ENCODE measurements at places on chromosomes 11 and 22.

DNA sequence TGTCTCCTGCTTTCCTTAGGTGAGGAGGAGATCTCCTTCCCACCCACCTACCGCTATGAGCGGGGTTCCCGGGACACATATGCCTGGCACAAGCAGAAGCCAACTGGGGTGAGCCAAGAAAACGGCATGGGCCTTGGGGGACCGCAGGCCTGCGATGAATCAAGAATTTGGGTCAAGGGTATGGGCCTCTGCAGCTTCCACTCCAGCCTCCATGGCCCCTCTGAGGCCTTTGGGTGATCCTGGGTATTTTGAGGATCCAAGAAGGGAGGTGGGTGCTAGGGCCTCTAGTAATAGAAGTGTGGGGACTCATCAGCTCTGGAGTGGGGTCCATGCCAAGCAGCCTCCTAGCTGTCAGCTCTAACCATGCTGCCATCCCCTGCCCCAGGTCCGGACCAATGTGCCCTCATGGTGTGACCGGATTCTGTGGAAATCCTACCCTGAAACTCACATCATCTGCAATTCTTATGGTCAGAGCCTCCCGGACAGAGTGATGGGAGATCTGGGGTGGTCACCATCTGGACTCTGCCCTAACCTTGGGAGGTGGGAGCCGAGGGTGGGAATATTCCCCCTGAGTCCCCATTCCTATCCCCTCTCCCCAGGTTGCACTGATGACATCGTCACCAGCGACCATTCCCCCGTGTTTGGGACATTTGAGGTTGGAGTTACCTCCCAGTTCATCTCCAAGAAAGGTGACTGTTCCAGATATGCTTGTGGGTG lies 8.6 kb downstream of the INPPL1 start:
- no peak for DNase-seq

DNA sequence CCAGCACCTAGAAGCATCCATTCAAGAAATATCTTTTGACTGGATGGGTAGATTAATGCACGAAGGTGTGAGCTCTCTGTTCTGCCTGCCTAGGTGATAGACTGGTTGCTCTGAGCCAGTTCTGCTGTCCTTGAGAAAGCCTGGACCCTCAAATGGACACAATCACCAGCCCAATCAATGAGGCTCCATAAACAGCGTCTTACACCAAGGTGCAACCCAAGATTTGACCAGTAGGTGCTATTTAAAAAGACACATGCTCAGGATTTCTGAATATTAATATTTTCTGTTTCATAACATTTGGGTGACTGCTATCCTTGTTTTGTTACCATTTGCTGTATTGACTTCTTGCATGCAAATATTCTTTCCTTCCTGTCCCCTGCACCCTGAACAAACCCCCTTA lies 39.0 kb downstream of the PAMR1 start:
- DNase-seq = no peak

DNA sequence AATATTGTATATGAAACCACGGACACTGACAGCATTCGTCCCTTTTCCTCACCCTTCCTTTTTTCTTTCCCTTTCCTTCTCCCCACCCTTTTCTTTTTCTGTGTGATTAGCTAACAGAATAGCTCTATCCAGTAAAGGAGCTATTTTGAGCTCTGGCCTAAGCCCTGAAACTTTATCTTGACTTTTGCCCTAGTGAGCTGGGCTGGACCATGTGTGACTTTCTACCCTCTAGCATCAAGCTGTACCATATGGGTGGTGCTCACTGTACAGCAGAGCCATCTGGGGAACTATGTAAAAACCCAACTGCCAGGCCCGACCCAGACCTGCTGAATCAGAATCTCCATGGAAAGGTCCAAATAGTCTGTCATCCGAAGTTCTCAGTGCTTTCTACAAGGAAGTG lies 21.9 kb upstream of the PANX1 start:
- no peak for DNase-seq

- peak; percentile 14 for DNase-seq
These were observed 444.3 kb downstream of the TBC1D22A start for GRCh38 chr22:47206666-47207218.

DNA sequence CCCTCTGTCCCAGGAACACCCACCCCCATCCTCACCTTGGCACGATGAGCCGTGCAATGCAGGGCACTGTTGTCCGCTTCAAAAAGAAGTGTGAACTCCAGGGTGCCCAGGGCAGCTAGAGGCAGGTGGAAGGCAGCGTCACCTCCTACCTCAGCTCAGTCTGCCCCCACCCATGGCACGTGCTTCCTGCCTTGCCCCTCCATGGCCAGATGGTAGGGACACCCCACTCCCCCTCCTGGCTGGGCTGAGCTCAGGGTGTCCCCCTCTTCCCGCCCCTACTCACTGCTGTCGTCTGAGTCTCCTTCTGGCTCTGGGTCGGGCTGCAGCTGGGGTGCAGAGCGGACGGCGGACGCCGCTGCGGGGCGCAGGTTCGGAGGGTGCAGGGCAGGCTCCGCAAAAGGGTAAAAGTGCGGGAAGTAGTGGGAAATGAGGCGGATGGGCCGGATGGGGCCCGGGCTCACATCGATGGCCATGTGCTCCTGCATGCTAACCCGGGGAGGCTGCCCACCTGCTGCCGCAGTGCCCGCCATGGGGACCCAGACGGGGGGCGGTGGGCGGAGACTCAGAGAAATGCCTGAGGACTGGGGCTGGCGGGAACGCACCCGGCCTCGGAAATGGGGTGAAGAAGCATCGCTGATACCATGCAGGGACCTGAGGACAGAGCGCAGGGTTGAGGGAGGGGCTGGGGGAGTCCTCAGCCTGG lies 9.1 kb downstream of the NDUFV1 start:
- no peak for DNase-seq

DNA sequence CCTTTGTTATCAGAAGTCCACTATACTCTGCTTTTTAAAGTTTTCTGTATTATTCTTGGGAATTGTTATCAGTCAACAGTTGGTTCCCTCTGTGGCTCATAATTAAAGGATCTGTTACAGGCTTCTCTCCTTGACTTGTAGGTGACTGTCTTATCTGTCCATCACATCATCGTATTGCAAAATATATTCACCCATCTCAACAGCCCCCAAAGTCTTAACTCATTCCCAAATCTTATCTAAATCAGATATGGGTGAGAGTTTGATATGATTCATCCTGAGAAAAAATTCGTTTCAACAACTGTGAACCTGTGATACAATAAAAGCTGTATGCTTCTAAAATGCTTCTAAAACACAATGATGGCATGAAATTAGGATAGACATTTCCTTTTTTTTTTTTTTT lies 1245.6 kb upstream of the RAG2 start:
- DNase-seq = no peak

- no peak for DNase-seq
These were observed 34.7 kb downstream of the CCDC83 start for GRCh38 chr11:85889676-85890579.

DNA sequence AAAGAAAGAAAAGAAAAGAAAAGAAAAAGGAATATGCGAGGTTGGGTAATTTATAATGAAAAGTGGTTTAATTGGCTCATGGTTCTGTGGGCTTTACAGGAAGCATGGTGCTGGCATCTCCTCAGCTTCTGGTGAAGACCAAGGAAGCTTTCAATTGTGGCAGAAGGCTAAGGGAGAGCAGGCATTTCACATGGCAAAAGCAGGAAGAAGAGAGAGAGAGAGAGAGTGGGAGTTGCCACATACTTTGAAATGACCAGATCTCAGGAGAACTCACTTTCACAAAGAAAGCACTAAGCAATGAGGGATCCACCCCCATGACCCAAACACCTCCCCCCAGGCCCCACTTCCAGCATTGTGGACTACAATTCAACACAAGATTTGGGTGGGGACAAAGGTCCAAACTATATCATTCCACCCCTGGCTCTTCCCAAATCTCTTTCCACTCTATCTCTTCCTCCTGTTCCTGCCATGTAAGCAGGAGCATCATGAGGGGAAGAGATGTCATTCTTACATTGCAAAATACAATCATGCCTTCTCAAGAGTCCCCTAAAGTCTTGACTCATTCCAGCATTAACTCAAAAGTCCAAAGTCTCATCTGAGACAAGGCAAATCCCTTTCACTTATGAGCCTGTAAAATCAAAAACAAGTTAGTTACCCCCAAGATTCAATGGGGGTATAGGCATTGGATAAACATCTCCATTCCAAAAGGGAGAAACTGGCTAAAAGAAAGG lies 38.9 kb downstream of the LINC01488 start:
- no peak for DNase-seq

GRCh38 chr11:72236083-72236697 lies 7.8 kb downstream of the PHOX2A start:
- DNase-seq = no peak

DNA sequence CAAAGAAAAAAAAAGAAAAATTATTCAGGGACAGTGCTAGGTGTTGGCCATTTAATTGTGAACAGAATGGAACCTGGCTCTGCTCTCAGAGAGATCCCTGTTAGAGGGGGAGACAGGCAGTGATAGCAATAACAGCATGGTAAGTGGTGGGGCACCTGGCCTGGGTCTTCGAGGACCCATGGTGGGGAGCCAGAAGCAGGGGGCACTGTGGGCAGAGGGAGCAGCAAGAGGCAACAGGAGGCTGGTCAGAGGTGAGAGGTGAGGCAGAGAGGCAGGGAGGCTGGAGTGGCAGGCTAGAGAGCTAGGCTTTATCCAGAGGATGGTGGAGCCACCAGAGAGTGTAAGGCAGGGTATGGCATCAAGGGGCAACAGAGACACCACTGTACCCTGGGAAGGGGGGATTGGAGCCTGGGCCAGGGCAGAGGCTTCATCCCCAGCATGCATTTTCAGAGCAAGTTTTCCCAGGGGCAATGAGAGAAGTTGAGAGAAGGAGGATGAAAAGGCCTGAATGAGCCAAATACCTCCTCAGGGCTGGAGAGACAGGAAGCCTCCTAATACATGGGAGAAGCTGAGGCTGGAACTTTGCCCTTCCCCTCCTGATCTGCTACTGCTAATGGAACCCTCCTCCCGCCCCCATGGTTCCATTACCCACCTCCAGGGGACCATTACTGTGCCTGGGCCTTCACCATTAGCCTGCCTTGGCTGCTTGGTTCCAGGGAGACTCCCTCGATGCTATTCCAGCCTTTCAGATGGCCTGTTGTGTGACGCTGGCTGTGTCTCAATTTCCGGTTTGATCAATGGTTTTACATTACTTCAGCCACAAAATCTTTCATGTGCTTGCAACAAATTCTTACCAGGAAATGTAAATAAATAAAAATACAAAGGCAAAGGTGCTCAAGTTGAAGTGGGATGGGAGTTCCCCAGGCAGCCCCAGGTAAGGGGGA lies 2.6 kb upstream of the P2RY2 start:
- no peak for DNase-seq

GRCh38 chr11:132245403-132246385 lies 875.3 kb downstream of the NTM start:
- no peak for DNase-seq

- DNase-seq = no peak
These were observed 14.1 kb upstream of the CALCB start for GRCh38 chr11:15059132-15059915.

DNA sequence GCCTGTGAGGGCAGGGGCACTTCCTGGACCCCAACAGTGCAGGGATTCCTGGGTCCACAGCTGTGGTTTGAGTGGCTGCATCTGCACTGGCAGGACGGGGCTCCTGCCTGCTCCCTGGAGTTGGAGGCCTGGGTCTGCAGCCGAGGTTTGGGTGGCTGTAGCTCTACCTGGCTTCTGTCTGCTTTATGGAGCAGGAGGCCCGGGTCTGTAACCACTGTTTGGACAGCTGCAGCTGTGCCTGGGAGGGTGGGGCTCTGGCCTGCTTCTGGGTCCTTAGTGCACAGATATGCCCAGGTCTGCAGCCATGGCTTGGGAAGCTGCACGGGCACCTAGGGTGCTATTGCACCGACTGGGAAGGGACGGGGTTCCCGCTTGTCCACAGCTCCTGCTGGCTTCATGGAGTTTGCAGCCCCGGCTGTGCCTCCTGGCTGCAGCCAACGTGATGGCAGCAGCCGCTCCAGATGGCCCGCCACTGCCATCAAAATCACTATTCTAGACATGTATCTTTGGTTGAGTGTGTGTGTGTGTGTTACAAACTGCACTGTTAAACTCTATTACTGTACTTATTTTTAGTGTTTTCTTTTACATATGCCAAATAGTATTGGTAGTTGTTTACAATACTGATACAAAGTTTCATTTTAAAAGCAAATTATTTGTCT lies 412.3 kb upstream of the KIRREL3 start:
- no peak for DNase-seq

DNA sequence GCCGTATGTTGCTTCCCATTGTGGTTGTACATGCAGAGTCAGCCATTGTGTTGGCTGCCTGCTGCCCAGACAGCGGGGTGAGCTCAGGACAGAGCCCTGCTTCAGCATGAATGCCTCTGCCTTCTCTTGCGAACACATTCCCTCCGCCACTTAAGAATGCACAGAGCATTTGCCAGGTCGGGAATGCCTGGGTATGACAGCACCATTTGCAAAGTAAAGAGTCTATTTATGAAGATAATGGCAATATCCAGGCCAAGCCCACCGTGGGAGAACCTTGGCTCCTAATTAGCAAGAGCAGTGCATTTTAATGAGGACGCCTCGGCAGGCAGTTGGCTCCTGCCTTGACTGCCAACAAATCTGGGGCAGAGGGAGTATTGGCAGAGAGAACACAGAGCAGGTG lies 62.5 kb upstream of the SORL1 start:
- DNase-seq = no peak

DNA sequence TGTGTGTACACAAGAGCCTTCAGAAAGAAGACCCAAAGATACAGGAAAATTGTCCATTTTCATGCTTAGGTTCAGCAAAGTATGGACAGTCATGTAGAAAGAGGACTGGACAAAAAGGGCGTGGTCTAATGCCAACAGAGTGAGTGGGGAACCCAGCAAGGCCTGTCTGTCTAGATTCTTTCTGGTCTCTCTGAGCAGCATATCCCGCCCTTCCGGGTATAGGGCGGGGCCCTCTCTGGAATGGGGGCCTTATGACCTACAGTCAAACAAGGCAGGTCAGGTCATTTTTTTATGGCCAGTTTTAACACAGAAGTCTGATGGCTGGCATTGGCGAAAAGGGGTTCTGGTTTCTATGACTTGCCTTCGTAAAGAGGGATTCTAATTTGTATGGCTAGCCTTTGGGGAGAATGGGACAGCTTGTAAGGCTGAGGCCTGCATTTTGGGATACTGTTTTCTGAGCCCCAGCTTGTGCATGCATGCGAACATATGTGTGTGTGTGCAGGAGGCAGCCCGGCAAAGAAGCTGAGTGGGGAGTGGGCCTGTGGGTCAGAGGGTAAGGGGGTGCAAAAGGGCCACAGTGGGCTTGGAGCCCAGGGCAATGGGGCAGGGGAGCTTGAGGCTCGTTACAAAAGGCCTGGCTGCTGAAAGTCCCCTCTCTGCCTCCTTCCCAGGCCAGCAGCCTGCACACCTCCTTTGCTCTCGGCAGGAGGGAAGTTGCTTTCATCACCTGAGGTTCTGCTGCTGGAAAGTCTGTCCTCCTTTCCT lies 130.5 kb upstream of the B3GAT1 start:
- DNase-seq = peak; percentile 72

- no peak for DNase-seq
These were observed 7.8 kb upstream of the IFTAP start for GRCh38 chr11:36586543-36586942.

- peak; percentile 53 for DNase-seq
These were observed 9.9 kb upstream of the IGLL5 start for GRCh38 chr22:22877523-22878210.

GRCh38 chr11:37503411-37504059 lies 905.5 kb upstream of the RAG2 start:
- no peak for DNase-seq

- no peak for DNase-seq
These were observed 10.2 kb downstream of the MS4A10 start for GRCh38 chr11:60795291-60795690.

Measured in stomach (tissue), 19 donors.